ENCODE measurements at places on chromosomes 11 and 22. TPM values are rescaled to one million over a fixed set of nuclear protein-coding genes. Genes with fewer than 3 reads are reported as not detected.

PARVA gene
- total RNA-seq: 22.2 TPM

SLC37A4 gene
- total RNA-seq: 17.4 TPM

APBB1 gene
- 14.0 TPM for total RNA-seq

PDHX gene
- 26.3 TPM for total RNA-seq
